ENCODE measurements at places on chromosomes 12 and 14.
A peak's percentile ranks its signal among the peaks of the same experiment; 100 is the strongest.

DNA sequence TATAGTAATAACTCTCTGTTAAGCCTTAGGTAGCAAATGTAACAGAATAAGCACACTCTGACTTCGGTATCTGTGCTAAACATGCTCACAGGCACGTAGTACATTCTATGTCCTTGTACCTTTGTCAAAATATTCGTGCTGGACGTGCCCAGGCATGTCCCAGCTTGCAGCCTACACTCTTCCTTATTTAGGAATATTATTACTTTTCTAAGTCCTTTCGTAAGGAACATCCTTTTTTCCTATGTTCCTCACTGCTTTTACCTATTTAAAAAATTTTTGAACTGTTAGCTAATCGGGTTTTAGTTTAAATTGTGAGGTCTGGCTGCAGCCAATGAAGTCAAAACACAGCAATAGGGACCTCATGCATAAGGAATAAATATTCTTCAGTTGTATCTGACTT lies 24.1 kb upstream of the UBC start:
- DNase-seq: no peak

DNA sequence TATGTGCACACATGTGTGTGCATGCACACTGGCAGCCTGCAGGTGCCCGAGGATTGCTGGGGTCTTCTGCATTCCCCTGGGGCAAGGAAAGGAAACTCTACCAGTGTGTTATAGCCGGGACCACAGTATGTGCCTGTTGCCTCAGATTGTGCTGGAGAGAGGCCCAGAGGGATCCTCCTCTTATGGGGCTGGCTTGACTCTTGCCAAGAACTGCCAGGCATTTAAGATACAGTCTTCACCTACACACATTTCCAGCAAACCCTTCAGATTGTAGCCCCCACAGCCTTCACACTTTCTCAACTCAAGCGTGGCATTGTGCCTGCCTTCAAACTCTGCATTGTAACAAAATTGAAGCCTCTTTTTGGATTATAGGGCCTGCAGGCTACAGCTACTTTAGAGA lies 176.7 kb upstream of the DYRK2 start:
- DNase-seq: no peak

DNA sequence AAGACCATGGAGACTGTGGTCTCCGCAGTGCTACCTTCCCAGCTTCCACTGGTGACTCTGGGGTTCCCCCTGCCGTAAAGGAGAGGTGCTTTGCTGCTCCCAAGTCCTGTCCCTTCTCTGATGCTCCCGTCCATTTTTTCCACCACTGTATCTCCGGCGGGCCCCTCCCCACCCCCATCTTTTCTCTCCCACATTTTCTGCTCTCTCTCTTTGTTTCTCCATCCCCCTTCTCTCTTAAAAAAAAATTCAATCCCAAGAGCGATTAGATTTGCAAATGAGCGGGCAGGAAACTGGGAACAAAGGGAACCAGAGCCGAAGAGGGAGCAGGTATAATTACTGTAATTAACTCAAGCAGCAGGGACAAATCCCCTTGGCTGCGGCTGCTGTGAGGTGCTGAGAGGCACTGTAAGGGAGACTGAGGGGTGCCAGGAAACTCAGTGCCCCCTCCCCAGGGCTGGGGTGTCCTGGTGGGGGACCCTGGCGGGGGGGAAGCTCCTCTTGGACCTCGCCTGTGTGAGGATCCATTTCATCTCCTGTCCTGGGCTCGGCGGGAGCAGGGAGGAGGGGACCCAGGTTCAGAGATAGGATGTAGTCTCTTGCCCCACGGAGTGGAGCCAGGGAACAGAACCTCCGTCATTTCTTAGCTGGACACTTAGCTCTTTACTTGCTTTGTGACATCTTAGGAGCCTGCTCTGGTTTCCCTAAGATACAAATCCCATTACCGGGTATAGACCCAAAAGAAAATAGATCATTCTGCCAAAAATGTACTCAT lies 140.4 kb upstream of the NRXN3 start:
- DNase-seq: no peak

DNA sequence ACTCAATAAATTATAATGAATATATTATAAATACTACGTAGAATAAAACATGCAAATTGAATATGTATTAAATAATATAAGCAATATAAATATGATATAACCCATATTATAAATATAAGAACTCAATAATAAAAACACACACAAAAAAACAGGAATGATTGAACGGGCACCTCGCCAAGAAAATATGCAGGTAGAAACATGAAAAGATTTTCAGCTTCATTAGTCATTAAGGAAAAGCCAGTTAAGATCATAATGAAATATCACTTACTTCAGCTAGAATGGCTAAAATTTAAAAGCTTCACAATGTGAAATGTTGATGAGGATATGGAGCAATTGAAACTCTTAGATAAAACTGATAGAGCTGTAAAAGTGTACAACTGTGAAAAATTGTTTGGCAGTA lies 17.8 kb upstream of the SEL1L start:
- DNase-seq: no peak

DNA sequence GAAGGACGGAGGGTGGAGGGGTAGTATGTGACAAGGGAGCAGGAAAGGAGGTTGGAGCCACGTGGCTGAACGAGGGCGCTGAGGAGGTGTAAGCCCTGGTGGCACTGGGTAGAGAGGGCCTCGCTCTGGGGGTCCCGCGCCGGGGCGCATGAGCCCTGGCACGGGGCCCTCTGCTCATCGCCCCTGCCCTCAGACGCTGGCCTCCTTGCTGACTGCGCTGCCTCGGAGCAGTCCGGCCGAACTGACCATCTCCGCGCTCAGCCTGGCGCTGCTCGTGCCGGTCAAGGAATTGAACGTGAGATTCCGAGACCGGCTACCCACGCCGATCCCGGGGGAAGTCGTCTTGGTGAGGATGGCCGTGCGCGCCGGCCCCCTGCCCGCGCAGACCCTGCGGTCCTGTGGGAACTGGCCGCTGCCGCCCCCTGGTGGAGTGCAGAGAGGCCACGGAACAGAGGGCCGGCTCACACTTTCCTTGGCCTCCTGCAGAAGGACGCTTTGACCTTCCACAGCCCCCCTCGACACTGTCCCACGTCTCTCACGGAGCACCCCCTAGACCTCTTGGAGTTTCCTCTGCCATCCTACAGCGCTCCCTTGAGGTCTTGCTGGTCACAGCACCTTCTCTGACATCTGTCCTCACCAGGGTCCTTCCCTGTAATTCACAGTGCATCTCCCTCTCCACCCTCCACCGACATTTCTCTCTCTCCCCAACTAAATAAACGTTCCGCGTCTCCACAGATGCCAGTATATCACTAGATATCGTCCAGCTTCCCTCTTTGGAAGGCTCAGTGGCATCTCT lies 10.5 kb downstream of the ARHGEF25 start:
- no peak for DNase-seq

DNA sequence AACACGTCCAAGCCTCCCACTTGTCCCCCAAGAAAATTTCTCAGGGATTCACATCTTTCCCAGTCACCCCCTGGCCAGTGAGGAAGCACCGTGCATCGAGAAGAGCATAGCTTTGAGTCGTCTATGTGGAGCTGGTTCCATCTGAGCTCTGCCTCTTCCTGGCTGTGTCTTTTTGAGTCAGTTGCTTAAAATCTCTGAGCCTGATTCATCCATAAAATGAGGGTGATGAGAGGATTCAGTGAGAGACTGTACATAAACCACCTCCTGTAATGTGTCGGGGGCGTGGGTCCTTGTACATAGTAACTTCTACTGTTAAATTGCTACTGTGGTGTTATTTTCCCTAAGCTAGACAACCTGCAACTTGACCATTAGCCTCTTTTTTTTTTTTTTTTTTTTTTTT lies 13.8 kb downstream of the CD9 start:
- DNase-seq: no peak

GRCh38 chr14:105375635-105376057 lies 22.7 kb upstream of the TEX22 start:
- no peak for DNase-seq

DNA sequence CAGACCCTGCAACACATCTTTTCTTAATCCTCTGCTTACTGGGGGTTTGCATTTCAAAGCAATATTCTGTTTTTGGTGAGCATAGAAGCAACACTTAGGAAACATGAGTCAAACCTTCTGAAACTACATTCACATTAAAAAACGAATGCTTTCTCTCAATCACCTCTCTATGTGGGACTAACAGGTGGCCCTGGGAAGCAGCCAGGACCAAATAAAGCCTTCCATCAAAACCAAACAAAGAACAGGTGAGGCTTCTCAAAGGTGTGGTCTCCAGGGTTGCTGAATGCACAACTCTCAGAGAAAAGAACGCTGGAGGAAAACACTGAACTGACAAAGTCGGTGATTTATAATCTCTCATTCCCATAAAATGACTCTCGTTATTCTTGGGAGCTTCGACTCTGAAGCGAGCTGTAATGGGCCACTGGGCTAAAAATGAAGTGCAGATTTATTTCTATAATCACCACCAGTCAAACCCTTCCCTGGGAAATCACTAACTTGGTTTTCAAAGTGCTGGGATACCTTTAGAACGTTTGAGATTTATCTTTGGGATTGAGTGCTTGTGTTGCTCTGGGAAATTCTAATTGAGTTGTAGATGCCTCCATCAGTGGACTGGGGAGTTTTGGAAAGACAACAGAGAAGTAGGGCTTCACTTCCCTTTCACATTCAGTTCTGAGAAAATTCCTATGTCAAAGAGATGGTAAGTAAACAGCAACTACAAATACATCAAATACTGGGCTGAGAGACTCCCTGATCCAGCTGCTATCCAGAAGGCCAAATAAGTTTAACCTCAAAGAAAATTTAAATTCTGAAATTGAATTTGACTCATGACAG lies 262.0 kb upstream of the TMPO start:
- DNase-seq: no peak

DNA sequence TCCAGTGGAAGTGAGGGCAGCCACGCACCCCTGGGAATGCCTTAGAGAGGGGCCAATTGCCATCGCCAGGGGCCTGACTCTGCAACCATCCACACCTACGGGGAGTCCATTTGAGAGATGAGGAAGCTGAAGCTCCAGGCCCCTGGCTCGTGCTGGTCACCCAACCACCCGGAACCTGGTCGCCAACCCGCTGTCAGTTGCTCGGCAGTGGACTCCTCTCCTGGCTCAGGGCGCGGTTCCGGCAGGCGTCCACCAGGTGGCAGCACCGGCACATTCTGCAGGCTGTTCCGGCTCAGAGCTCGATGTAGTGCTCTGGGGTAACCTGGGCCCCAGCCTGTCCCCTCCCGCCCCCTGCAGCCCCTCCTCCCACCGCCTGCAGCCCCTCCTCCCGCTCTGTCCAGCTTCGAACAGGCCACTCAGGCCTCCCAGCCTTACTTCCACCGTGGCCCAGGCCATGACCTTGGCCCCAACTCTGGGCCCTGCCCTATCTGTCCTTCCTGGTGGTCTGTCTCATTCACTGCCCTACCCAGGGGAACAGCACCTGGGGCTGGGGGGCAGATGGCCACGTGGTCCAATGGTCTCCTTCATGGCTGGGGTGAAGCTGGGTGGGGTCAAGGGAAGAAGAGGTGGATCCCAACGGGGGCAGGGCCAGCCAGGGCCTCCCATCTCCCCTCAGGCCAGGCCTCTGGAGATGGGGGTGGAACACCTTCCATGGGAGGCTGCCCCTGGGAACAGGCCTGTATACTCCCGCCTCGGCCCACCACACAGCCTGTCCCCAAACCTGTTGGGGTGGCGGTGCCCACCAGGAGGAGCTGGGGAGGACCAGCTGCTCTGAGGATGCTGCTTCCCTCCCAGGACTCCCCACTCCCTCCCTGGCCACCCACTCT lies 15.7 kb downstream of the SIVA1 start:
- peak; percentile 88 for DNase-seq

DNA sequence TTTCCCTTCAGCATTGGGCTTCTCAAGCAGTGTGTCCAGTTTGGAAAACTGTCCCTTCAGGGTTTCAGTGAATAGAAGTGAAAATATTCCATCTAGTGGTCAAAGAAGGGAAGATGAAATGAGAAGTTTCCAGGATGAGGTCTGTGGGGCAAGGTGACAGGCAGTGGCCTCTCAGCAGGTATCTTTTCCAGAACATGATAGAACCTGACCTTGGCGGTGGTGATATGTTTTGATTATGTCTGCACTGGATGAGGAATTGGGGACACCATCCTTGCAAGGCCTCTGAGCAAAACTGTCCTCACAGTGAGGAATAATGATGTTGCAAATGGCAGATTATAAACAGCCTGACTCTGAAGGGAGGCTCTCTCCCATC lies 4.7 kb downstream of the GPX2 start:
- no peak for DNase-seq

DNA sequence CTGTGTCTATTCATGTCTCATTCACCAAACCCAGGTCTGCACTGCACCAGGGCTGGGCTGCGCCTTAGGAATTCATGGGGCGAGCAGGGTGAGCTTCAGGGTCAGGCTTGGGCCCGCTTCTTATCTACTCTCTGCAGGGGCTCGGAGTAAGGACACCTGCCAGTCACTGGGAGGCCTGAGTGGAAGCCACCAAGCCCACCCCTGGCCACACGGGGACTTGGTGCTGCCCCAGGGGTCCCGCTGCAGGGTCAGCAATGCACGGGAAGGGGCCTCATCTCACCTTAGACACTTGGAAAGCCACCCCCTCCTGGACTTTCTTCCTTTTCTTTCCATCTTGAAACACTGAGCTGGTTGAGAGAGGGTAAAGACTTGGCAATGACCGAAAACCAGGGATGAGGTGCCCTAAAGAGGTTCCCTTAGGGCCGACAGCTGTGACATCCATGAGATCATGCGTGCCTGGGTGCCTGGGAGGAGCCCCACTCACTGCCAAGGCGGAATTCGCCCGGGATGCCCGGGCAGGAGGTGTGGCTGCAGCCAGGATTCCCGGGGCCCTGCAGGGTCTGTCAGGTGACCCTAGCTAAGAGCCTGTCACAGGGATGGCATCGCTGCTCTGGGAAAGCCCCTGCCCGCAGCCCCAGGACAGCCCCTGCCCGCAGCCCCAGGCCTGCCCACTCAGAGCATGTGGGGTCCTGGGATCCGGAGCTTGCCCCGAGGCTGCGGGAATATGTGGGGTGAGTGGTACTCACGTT lies 45.5 kb upstream of the EML1 start:
- DNase-seq: no peak

- no peak for DNase-seq
These were observed 28.4 kb upstream of the GAS2L3 start for GRCh38 chr12:100545092-100545491.

DNA sequence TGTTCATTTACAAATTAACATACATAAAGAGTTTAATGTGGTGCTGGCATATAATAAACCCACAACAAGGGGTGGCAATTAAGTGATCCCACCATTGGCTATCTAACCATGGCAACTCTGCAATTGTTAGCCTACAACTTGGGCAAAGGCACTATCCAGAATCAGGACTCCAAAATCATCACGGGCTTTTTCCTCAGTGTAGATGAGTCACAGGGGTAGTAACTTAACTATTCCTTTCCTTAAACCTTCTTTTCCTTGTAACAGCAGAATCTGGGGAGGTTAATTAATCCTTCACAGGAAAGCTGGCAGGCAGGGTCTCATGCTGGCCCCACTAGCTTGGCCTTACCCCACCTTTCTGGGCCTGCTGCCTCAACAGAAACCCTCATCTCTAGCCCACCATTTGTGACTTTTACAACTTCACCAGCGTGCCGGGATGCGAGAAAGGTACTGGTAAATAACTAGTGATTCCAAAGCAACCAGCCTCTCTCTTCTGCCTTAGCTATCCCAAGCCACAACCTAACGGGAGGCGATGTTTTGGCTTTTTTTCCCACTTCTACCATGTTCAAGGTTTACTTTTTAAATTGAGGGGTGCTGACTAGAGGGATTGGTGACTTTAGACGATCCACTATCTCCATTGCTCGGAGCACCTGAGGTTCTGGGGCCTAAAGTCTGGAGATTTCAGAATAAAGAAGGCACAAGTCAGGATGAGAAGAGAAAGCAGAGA lies 744 bp downstream of the ATP5MC2 start:
- DNase-seq: no peak
